ENCODE measurements at places on chromosomes 16 and 17. TPM values are rescaled to one million over a fixed set of nuclear protein-coding genes. Genes with fewer than 3 reads are reported as not detected.

The TEX19 gene
- total RNA-seq: 0.72 TPM

GRCh38 chr17:28788100-28788499, 44.3 kb downstream of the TRAF4 start:
- no peak for DNase-seq

DNA sequence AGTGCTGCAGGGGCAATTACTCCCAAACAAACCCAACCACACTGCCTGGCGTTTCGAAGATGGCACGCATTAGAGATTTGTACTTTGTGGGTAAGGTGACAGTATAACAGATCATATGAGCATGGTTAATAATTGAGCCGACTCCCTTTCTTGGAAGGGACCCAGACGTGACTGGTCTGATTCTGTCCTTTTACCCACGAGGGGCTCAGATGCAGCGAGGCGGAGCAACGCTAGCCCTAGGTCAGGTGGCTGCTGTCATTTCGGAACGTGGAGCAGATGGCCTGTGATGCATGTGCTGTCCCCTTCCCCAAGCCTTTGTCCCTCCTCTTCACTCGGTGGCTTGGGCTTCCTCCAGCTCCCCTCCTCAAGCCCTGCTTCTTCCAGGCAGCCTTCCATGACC, 84.2 kb downstream of the SNX29 start:
- no peak for DNase-seq

The PPP1R27 gene
- total RNA-seq: not detected

GRCh38 chr17:4833178-4833940, at the start of gene MINK1:
Gene MINK1 (plus strand): TSS chr17:4833340. CDS start chr17:4833584, 244 bp downstream.
- peak; percentile 72 for DNase-seq

DNA sequence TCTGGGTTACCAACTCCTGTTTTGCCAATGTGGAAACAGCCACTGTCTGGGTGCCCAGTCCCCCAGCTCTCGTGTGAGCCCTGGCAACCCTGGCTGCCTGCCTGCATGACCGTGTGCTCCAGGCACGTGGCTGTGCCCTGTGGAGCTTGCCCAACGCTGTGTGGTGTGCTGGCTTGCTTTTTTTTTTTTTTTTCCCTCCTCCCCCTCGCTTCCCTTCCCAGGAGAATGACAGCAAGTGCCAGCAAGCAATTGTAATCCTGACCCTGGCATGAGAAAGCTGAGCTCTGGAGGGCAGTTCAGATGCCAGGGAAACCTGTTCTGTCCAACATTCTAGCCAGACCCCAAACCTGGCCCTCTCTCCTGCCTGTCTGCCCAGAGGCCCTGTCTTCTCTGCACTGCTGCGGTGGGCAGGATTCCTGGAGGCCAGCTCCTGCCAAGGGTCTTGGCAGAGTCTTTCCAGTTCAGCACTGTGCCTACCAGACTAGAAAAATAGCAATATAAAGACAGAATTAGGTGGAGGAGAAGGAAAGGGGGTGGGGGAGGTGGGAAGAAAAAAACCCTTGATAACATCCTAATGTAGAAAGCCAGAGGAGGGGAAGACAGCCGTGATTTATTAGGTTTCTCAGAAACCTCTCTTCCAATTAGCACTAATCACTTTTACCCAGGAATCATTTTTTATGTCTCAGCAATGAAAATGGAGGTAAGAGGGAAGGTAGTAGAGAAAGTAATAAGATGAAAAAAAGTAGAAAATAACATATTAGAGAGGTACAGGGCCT, 9.0 kb downstream of the HLF start:
- DNase-seq: peak; percentile 78

The DRC7 gene
- not detected for total RNA-seq

The TPPP3 gene
- total RNA-seq: not detected

The OR2C1 gene
- not detected for total RNA-seq

GRCh38 chr17:82846061-82846691, 6.4 kb upstream of the ZNF750 start:
- DNase-seq: no peak

The DOK4 gene
- 25.4 TPM for total RNA-seq

GRCh38 chr16:86377251-86378022, 132.9 kb upstream of the FOXF1 start:
- no peak for DNase-seq

- no peak for DNase-seq
Observed at GRCh38 chr17:12618557-12618956, 47.1 kb upstream of the MYOCD start.

GRCh38 chr17:74610108-74610507, 13.4 kb downstream of the CD300E start:
- no peak for DNase-seq

The RNF213 gene
- total RNA-seq: 65.7 TPM

The LAT gene
- total RNA-seq: 0.50 TPM

Measured in H4 (cell line).